SJCRH30 (cell line): ENCODE measurements at places on chromosomes 11 and 22. TPM values are rescaled to one million over a fixed set of nuclear protein-coding genes. Genes with fewer than 3 reads are reported as not detected.

- no peak for DNase-seq
Observed at GRCh38 chr22:44042249-44043218, 18.4 kb downstream of the PARVB start.

CNGA4 gene
- total RNA-seq: not detected in 2 replicates

DNA sequence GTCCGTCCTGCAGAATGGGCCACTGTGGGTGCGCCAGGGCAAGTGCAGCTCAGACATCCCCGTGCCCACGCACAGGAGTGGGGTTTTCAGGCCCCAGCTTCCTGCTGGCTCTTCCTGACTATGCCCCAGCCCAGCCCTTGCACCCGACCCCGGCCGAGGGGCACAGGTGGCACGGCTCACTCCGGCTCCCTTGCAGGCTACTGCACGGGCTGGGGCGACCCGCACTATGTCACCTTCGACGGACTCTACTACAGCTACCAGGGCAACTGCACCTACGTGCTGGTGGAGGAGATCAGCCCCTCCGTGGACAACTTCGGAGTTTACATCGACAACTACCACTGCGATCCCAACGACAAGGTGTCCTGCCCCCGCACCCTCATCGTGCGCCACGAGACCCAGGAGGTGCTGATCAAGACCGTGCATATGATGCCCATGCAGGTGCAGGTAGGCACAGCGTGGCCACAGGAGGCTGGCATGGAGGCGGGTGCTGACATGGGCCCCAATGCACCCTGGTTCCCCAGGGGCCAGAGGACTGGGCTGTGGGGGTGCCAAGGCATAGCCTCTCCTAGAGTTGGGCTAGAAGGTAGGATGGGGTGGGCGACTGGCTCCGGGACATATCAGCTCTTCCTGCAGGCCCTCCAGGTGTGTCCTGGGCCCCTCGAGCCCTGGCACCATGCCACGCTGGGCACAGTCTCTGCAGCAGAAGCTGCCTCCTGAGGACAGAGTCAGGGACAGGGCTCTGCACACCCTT is 27.7 kb downstream of the MUC2 start:
- DNase-seq: no peak

- no peak for DNase-seq
Observed at GRCh38 chr22:25814685-25815084, 72.7 kb downstream of the MYO18B start.

BEST1 gene
- total RNA-seq: 0.05 and 0.26 TPM in 2 replicates

GRCh38 chr11:45649544-45650165 is 15.8 kb downstream of the CHST1 start:
- DNase-seq: no peak

CASTOR1 gene
- 1.2 and 2.1 TPM in 2 replicates for total RNA-seq

DNA sequence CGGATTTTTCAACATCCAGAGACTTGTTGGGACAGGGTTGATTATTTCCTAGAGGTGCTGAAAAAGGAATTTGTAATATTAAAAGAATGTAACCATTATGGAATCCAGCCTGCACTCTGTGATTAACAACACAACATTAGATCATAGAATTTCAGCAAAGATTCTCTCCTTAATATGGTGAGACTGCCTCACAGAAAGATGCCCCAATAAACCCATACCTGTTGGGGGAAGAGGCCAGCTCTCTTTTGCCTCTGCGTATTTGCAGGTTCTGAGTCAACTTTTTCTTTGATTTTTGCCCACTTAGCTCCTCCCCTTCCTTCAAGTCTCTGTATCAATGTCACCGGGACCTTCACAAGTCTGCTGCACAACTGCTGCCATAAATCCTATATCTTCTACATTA is 12.4 kb upstream of the MTMR3 start:
- no peak for DNase-seq

RAB38 gene
- total RNA-seq: 0.18 TPM in 1 of 2 replicates, not detected in the other

KLHDC7B gene
- 0.05 and 0.10 TPM in 2 replicates for total RNA-seq

SGSM1 gene
- not detected in 2 replicates for total RNA-seq

- DNase-seq: no peak
Observed at GRCh38 chr11:76397383-76397782, 16.3 kb downstream of the GVQW3 start.

- DNase-seq: no peak
Observed at GRCh38 chr11:86117712-86118063, 48.8 kb upstream of the PICALM start.

- no peak for DNase-seq
Observed at GRCh38 chr11:3134651-3135480, 30.2 kb downstream of the OSBPL5 start.
